Erythroblast (primary cell): ENCODE measurements at places on chromosomes 2 and 18.

DNA sequence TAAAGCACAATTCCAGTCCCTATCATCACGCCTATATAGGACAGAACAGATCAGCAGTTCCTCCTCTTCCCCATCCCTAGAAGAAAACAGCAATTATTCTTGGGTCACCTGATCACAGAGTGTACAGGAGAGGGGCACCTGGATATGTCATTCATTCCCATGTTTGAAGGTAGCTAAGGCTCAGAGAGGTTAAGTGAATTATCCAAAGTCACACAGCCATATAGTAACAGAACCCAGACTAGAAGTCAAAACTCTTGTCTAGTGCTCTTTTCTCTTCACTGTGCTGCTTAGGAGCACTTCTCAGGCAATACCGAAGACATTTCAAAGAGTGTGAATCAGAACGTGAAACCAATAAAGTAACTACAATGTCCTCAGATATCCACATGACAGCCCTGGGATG is 93.0 kb upstream of the ATL2 start:
- no peak for DNase-seq

GRCh38 chr2:227147023-227147422 is 17.0 kb downstream of the COL4A4 start:
- no peak for DNase-seq

DNA sequence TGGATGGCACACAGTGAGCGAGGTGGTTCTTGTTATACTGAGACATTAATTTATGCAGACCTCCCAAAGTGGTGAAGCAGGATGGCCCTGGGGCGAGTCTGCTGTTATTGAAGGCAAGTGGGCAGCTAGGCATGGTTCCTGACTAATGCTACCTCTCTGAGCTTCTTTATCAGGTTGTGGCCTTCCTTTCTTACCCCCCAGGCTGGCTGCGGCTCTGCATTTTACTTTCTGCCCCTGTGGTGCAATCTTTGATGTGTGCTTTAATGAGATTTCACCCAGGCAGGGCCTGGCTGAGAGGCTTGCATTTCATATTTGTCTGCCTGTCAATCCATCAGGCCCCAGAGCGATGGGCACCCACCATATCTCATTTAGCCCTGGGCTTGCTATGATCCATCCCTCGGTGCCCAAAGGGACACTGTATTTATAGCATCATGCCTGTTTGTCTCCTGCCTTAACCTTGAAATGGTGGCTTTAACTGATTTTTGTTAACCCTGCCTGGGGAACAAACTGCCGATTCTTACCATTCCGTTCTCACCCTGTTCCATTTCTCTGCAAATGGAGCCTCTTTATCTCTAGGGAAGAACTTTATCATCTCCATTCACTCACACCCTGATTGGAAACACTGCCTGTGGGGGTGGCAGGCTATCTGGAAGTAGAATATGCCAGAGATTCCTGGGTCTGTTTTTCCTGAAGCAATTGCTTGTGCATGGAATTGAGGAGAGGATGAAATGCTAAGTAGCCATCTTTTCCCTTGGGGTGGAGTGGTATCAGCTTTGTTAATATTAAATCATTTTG is 316.2 kb upstream of the THSD7B start:
- no peak for DNase-seq

- no peak for DNase-seq
Observed at GRCh38 chr2:182867426-182868053, 1.1 kb upstream of the FRZB start.

DNA sequence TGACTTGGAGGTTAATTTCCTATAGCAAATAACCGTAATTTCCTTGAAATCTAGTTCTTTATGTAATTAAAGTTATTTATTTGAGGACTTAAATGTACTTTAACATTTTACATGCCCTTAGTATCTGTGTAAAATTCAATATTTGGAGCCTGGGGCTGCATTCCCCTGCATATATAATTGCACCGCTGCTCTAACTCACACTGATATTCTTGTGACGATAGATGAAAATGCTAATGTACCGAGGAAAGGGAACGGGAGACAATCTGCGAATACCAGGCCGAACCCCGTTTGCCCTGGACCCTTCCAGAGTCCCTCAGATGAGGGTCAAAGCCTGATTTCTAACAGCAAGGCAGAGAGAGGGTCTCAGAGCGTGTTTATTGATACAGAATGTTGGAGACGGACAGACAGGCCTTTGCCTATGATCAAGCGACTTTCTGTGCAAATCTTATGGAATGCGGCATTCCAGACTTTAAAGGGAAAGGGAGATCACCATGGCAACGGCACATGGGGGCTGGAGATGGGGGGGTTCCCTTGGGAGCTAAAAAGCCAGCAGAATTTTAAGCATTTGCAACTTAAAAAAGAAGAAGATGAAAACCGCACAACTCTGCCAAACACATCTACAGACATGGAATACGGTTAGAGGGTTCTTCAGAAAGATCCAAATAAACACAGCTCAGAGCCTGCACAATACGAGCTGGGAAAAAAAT is 57.6 kb upstream of the TWIST2 start:
- DNase-seq: no peak

GRCh38 chr2:200966770-200967169 is 3.3 kb upstream of the ORC2 start:
- peak; percentile 27 for DNase-seq

- DNase-seq: no peak
Observed at GRCh38 chr18:67862069-67862468, 345.5 kb upstream of the DSEL start.

DNA sequence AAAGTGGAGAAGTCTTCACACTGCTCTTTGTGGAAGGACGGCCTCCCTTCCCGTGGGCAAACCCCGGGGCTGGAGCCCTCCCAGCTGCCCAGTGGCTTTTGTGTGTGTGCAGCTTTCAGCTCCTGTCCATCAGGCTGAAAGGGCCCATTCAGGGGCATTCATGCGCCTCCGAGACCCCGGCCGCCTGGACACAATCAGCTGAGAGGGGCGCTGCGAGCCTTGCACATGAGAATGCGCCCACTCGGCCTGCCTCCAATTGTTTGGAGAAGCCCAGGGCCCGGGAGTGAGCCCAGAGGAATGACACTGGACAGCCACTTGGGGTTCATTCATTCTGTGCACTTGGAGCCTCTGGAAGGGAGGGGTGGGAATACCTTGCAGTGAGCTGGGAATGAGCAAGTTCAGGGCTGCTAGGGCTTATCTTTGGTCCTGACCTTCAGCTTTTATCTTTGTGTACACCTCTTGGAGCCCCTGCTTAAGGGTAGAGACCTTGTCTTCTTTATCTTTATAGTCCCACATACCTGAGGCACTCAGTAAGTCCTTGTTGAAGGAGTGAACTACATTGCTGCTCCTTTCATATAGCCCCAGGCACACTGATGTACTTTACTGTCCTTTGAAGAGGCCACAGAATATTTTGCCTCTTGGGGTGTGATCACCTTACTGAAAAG is 56.5 kb downstream of the TCF7L1 start:
- DNase-seq: no peak

GRCh38 chr18:51998711-51999110 is 341.3 kb upstream of the DCC start:
- DNase-seq: no peak

GRCh38 chr2:193843675-193844074 is 1648.9 kb upstream of the TMEFF2 start:
- no peak for DNase-seq

DNA sequence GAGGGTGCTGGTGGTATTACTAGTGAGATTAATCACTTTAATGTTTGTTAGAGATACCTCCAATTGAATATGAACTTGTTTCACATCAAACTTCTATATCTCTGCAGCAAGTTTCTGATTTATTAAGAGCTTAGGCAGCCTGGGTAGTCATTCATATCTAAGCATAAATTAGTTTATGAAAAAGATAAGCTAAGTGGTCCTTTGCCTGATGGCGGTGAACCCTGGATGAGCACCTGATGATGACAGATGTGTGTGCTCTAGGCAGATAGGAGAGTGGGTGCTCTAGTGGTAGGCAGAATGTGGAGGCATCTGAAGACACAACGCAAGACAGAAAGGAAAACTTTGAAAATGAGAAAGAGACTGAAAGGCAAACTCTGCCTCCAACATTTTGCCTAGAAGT is 5.0 kb downstream of the FKBP7 start:
- DNase-seq: peak; percentile 49

DNA sequence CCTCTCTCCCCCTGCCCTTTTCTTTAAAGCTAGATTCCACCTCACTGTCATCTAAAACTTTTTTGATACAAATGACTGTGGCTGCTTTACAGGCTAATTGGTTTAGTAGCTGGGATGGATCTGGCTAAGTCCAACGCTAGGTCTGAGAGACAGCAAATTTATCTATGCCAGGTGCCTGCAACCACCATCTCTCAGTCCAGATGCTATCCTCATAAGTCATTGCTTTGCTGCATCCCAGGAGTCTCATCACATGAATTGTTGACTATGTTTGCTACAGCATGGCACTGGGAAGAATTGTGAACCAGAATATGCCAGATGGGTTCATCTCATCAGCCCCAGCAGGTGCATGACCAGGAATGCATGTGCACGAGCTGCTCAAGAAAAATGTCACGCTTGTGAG is 100.0 kb upstream of the PID1 start:
- no peak for DNase-seq

GRCh38 chr2:21267232-21267835 is 143.6 kb downstream of the TDRD15 start:
- no peak for DNase-seq

- no peak for DNase-seq
Observed at GRCh38 chr2:172182624-172183023, 79.9 kb upstream of the DLX2 start.

- DNase-seq: peak; percentile 11
Observed at GRCh38 chr2:33069894-33070651, 123.3 kb downstream of the LTBP1 start.

GRCh38 chr18:31329787-31330438 is 12.0 kb downstream of the DSG1 start:
- no peak for DNase-seq

DNA sequence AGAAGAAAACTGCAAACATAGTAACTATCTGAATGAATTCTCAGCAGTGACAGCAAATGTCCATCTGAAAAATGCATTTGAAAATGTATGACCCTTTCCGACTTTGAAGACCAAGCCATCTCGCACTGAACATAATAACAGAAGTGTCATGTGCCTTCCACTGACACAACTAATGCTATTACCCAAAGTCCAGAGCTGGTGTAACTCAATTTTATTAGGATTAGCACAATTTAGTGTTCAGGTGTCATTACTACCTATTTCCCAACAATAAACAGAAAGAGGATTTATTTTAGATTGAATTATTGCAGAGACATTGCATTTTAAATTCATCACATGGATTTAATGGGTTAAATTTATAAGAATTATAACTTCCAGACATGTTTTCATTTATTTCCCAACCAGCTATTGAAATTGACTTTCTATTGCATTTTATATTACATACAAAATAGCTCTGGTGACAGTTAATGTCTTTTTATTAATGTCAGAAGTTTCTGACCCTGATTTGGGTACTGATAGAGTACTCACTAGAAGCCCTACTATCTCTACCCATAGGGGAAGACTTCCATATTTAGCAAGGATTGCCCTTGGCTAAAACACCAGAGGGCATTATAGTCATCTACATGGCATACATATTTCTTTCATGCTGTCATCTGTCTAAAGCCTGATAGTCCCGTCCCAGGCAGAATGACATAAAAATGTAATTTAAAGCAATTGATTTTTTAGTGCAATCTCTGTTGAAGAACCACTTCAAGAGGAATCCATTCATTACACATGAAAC is 7.0 kb upstream of the STK39 start:
- no peak for DNase-seq
